Cerebellar nuclear complex (tissue), 1 donor: ENCODE measurements at places on chromosomes 16 and 17.
A peak's percentile ranks its signal among the peaks of the same experiment; 100 is the strongest.

DNA sequence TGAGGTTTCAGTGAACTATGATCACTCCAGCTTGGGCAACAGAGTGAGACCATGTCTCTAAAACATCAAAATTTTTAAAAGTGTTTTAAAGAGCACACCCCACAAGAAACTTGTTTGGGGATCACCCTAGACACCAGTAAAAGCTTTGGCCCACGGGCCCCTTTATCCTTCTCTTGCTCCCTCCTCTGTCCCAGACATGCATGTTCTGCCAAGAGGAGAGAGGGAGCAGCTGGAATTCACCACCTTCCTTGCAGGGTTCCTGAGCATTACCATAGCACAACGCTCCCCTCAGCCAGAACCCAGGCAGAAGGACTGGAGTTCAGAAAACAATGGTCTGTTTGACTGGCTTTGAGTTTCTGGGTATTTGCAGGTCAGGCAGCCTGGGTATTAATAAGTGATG is 214.3 kb upstream of the CDH5 start:
- DNase-seq: no peak

DNA sequence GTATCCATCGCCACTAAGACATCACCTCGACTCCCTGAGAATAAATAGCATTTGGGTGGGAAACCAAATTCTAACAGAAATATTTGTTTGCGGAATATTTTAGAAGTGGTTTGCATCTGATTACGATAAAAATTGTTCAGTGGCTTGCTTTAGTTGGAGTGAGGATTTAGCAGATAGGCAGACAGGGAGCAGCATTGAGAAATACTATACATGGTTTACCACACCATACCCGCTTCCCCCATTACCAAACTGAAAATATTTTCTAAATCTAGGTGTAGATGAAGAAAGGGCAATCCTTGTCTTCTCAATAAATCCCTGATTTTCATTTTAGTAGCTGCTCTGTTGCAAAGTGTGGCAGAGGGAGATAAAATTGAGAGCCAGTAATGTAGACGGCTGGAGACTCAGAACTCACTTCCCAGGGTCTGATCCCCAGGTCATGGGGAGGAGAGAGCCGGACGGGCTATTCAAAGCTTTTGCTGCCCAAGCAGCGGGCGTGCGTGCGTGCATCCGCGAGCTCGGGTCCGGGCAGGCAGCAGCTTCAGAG is 808 bp upstream of the BAHCC1 start:
- no peak for DNase-seq

- no peak for DNase-seq
Measured at GRCh38 chr17:68556551-68556950, 44.3 kb downstream of the PRKAR1A start.

GRCh38 chr17:65783845-65784334 is 222.4 kb upstream of the AXIN2 start:
- no peak for DNase-seq

DNA sequence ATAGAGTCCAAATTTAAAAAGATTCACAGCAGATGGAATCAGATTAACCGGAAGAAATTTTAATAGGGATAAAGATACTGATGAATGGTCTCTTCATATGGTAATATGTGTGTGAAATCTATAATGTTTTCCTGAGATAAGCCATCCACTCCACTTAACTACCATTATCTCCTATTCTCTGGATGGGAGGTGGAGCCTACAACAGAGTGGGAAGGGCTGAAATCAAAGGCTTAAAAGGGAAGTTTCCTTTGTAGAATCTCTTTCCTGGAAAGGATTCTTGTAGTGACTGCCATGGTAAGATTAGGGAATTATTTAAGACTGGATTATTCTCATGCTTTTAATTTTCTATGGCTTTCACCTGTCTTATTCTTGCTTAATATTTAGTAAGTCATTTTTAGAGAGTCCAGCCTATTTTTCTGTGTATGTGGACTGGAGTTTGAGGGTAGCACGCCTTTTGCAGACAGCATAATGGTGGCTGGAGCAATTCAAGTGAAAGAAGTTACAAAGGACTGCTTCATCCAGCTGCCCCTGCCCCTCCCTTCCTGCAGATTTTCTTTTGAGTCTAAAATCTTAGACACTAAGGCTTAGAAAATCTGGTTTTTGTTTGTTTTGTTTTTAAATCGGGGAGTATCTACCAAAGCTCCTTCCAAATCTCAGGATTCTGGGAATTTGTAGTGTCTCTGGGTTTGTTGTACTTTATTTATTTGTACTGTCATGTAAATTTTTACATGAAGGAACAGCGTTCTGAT is 26.5 kb downstream of the KAT7 start:
- no peak for DNase-seq

DNA sequence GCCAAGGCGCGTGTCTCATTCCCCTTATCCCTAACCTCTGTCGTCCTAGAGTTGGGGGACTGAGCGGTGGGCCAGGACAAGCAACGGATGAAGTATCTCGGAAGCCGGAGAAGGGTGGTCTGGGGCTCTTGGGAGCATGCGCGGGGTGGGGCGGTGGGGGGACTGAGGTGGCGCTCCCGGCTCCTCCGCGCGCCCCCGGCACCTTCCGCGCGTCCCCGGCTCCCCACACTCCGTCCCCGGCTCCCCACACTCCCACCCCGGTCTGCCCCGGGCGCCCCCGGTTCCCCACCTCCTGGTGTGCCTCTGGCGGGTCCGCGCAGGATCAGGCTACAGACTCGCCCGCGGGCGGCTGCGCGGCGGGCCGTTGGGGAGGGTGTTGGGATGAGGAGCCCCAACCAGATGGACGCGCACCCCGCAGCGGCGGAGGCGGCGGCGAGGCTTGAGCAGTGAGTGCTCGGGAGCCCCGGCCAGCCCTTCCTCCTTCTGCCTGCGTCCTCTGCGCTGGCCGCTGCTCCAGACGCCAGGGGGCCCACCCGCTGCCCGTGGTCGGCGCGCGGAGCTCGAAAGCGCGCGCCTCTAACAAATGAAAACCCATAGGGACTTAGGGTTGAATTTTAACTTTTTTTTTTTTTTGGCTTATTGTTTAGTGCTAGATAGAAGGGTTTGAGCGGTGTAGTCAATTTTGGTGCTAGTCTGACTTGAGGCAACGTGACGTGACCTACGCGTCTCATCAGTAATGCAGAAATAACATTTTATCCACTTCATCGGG is 5.6 kb upstream of the CRYM start:
- peak; percentile 22 for DNase-seq

- no peak for DNase-seq
Measured at GRCh38 chr17:4173781-4174180, 30.8 kb downstream of the CYB5D2 start.

GRCh38 chr16:50305441-50306061 is 39.2 kb downstream of the ADCY7 start:
- no peak for DNase-seq

GRCh38 chr17:19991252-19991885 is 13.7 kb upstream of the AKAP10 start:
- no peak for DNase-seq

GRCh38 chr16:77499373-77500285 is 64.8 kb upstream of the ADAMTS18 start:
- no peak for DNase-seq

- no peak for DNase-seq
Measured at GRCh38 chr17:66647391-66647983, 187.4 kb upstream of the CACNG5 start.

GRCh38 chr16:10616756-10617640 is 36.6 kb upstream of the EMP2 start:
- DNase-seq: no peak

DNA sequence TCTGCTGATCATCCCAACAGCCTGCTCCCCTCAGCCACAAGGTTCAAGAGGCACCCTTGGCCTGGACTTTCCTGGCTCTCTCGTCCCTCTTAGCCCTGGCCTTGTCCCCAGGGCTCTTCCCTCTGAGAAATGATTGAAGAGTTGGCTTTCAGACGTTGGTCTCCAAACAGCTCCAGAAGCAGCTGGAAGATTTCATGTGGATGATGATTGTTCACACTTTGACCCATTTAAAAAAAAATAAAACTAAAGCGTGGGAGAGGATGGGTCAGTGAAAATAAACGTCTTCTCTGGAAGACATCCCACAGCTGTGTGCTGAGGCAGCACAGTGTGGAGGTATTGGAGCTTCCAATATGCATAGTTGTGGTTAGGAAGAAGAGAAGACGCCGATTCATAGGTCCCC is 54.7 kb upstream of the CDH11 start:
- no peak for DNase-seq

- no peak for DNase-seq
Measured at GRCh38 chr16:70412385-70412784, 26.5 kb downstream of the ST3GAL2 start.

- no peak for DNase-seq
Measured at GRCh38 chr16:53904533-53904932, 200.6 kb downstream of the FTO start.

DNA sequence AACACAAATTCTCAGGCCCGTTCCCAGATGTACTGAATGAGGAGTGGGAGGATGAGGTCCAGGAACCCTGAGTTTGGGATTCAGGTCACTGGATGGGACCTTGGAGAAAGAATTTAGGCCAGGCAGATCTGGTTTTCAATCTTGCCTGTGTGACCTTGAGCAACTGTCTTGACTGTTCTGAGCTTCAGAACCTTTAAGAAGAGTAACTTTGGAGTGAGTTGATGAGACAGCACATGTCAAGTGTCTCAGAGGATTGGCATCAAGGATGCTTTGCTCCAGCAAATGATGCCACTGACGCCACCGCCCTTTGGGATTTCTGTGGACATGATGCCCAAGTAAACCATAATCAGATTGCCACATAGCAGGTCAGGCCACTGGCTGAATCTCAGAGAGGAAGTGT is 56.2 kb upstream of the DNAJA2 start:
- no peak for DNase-seq

DNA sequence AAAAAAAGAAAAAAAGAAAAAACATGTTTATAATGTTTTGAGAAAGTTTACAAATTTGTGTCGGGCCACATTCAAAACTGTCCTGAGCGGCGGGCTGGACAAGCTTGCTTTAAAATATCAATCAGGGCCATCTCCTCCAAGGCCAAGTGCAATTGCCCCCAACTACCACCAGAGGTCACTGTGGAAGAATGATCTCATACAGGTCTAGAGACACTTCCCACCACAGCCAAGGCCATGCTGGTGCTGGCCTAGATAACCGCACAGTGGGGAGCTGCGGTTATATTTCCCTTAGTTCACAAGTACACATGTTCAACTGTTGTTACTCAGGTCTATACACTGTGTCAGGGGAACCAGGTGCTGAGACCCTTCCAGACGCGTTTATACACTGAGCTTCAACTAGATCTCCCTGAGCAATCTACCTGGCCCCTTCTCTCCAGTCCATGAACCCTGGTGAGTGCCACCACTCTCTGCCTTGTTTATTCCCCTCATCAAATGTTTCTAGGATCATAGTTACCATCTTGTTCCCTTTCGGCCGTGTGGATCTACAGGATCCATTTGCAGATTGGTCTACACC is 83.8 kb upstream of the CCL2 start:
- no peak for DNase-seq

DNA sequence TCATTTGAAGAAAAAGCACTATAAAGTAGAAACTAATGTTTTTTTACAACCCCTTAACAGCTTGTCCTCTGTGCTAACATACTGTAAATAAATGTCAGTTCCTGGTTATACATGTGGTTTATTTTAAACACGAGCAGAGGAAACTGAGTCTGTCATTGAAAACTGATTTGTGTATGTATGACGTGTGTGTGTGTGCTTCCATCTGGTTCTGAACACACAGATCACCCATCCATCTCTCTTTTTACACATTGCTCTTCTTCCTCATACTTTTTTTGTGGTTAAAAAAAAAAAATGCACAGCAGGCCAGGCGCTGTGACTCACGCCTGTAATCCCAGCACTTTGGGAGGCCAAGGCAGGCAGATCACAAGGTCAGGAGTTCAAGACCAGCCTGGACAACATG is 49.5 kb downstream of the ZNF423 start:
- no peak for DNase-seq

- DNase-seq: no peak
Measured at GRCh38 chr16:86112178-86112577, 213.2 kb downstream of the IRF8 start.

GRCh38 chr16:30779596-30779995 is 7.4 kb downstream of the ZNF629 start:
- DNase-seq: no peak
